ENCODE measurements at places on chromosomes 2 and 18. TPM values are rescaled to one million over a fixed set of nuclear protein-coding genes. Genes with fewer than 3 reads are reported as not detected.

DNA sequence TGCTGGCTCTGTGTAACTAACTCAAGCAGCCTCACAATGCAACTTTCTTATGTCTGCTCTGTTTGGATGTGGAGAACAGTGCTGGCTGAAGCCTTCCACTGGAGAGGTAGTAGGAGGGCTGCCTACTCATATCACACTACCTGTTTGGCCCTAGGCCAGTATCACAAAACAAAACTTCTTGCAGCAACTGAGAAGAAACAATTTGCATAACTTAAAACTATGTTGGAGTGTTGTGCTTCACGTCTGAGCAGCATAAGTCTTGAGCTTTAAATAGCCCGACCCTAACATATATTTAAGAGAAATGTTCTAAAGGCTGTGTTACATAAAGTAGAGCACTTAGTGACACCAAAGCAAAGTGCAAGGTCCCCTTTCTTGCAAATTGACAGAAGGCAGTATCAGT is 204.9 kb upstream of the ACVR2A start:
- no peaks in the 10 kb centered on the region for H3K36me3 ChIP-seq
- peaks cover 15% of the 10 kb centered on the region for H3K27me3 ChIP-seq
- no peak for DNase-seq
- no peak overlapping the region for H3K27ac ChIP-seq

- peaks cover 18% of the 10 kb centered on the region for H3K36me3 ChIP-seq
- no peaks in the 10 kb centered on the region for H3K27me3 ChIP-seq
- no peak overlapping the region for H3K4me3 ChIP-seq
- no peak for DNase-seq
Observed at GRCh38 chr2:231203087-231203486, 4.7 kb downstream of the ARMC9 start.

DNA sequence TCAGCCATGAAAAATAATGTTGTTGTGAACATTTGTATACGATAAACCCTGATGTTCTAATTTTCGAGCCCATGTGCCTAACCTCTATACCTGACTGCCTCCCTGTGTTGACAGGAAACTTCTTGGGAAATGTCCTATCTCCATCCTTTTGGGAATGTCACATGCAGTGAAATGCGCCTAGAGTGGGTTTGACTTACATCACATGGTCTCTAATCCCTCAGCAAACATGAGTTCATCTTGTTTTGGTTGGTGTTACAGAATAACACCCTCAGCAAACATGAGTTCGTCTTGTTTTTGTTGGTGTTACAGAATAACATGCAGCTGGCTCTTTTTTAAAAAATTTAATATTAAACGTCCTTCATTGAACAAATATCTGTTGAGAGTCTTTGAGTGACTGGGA is 4.3 kb upstream of the UGT1A6 start:
- no peak overlapping the region for H3K27ac ChIP-seq
- no peaks in the 10 kb centered on the region for H3K36me3 ChIP-seq
- H3K4me3 ChIP-seq, result no peak overlapping the region
- H3K4me1 ChIP-seq, result peaks cover 11% of the 10 kb centered on the region
- no peaks in the 10 kb centered on the region for H3K27me3 ChIP-seq

- H3K4me3 ChIP-seq, result no peak overlapping the region
- no peak overlapping the region for H3K27ac ChIP-seq
- no peaks in the 10 kb centered on the region for H3K27me3 ChIP-seq
- peaks cover 20% of the 10 kb centered on the region for H3K36me3 ChIP-seq
- peaks cover 15% of the 10 kb centered on the region for H3K4me1 ChIP-seq
- no peak for DNase-seq
Observed at GRCh38 chr18:51053814-51054213, 23.8 kb downstream of the SMAD4 start.

DNA sequence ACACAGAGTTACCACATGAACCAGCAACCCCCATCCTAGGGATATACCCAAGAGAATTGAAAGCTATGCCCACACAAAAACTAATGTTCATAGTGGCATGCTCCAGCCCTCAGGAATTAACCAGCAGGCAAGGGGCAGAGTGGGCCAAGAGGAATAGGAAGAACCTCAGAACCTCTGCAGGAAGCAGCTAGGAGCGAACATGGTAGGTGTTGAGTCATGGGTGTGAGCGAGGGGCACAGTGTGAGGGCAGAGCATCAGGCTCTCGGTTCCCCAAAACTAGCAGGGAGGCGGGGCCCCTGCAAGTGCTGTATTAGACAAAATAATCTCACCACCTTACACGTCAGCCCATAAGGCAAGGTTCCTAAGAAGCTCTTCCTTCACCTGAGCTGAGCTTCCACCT is 5.6 kb upstream of the RUFY4 start:
- no peaks in the 10 kb centered on the region for H3K36me3 ChIP-seq
- H3K27me3 ChIP-seq, result peaks cover 52% of the 10 kb centered on the region
- no peaks in the 10 kb centered on the region for H3K4me1 ChIP-seq
- H3K27ac ChIP-seq, result no peak overlapping the region
- DNase-seq, result no peak

The RAB11FIP5 gene
- 22.0 TPM for total RNA-seq

The FSIP2 gene
- total RNA-seq, result 19.4 TPM

The OTOS gene
- total RNA-seq, result not detected

Measured in progenitor cell of endocrine pancreas (in vitro differentiated cells).